ENCODE measurements at places on chromosomes 1 and 21.

- no peak for DNase-seq
Observed at GRCh38 chr1:155002464-155003226, at the start of gene ZBTB7B. TSS of gene ZBTB7B (plus strand) at chr1:155002802. CDS start at chr1:155014661, 11,859 bp downstream.

GRCh38 chr1:119981986-119982815 lies 85.9 kb upstream of the ADAM30 start:
- no peak for DNase-seq

GRCh38 chr21:42523211-42523610 lies 9.6 kb downstream of the SLC37A1 start:
- DNase-seq: no peak

DNA sequence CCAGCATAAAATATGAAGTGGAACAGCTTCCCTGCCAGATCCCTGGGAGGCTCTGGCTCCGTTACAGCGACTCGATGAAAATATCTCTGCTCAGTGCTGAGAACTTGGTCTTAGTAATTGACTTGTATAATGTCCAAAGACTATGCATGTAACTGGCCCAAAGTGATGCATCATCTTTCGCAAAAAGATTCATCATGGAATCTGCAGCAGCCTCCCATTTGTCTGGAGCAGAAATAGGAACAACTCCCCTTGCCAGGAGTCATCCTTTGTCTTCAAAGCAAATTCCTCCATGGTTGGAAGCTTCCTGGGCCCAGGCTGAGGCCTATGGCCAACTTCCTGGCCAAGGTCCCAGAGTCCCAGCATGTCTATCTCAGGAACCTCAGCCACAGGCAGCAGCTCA lies 16.9 kb upstream of the SLC6A17 start:
- no peak for DNase-seq

- no peak for DNase-seq
Observed at GRCh38 chr1:28956038-28956464, 41.7 kb downstream of the EPB41 start.

DNA sequence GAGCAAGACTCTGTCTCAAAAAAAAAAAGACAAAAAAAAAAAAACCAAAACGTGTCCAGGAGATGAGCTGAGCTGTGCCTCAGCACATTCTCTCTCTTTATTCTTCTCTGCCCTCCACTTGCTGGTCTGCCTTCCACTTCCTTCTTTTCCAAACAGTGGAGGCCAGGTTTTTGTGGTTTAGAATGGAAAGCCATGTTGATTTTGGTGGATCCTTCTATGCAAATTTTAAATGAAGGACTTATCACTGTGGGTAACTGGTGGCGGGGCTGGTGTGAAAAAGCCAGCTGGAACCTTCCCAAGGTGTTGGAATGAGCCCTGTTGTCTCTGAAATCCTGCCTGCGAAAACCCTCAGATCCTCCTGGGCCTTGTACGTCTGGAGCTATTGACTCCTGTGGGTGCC lies 61.9 kb downstream of the PTPRU start:
- DNase-seq: no peak

DNA sequence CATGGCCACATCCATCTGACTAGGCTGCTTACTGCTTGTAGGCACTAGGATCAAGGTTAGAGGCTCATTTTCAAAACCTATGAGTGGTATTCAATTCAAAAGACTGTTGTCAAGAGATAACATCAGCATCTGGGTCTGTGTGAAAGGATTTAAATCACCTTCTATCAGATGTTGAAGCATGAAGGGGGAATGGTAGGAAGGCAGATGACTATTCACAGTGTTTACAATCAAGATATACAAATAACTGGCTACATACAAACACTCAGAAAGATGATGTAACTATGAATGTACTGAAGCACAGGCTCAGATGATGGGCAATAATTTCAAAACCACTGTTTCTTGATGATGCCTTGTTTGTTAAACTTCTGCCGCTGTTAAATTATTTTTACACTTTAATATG lies 249.2 kb downstream of the SLC45A1 start:
- no peak for DNase-seq

- DNase-seq: peak; percentile 48
Observed at GRCh38 chr1:100543640-100544039, 5.7 kb downstream of the GPR88 start.

GRCh38 chr1:207029701-207030521 lies 2.6 kb downstream of the C1orf116 start:
- DNase-seq: no peak

DNA sequence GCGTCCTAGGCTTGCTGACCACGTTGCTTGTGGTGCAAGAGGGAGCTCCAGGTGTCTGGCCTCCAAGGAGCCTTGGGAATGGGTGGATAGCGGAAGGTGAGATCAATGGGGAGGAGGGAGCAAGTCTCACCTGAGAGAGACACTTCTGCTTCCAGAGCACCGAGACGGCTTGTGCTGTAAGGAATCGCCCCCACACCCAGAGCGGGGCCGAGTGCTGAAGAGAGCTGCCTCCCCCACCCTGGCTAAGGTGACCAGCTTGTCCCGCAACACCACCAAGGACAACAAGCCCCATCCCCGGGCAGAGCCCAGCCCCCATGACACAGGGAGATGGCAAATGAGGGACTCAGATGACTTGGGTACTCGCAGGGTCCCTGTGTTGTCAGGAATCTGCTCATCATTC lies 485.6 kb downstream of the NPHP4 start:
- no peak for DNase-seq

DNA sequence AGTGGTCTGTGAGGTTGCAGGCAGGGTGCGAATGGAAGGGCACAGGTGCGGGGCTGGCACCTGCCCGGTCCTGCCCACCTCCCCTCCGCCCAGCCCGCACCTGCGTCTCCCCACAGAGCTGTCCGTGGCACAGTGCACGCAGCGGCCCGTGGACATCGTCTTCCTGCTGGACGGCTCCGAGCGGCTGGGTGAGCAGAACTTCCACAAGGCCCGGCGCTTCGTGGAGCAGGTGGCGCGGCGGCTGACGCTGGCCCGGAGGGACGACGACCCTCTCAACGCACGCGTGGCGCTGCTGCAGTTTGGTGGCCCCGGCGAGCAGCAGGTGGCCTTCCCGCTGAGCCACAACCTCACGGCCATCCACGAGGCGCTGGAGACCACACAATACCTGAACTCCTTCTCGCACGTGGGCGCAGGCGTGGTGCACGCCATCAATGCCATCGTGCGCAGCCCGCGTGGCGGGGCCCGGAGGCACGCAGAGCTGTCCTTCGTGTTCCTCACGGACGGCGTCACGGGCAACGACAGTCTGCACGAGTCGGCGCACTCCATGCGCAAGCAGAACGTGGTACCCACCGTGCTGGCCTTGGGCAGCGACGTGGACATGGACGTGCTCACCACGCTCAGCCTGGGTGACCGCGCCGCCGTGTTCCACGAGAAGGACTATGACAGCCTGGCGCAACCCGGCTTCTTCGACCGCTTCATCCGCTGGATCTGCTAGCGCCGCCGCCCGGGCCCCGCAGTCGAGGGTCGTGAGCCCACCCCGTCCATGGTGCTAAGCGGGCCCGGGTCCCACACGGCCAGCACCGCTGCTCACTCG lies 23.3 kb downstream of the FTCD start:
- DNase-seq: no peak

GRCh38 chr1:222523852-222524251 lies 24.1 kb downstream of the HHIPL2 start:
- DNase-seq: no peak

- DNase-seq: no peak
Observed at GRCh38 chr1:8632102-8632501, 185.3 kb downstream of the RERE start.

GRCh38 chr1:176699821-176700220 lies 236.8 kb downstream of the PAPPA2 start:
- DNase-seq: no peak

- no peak for DNase-seq
Observed at GRCh38 chr1:152170287-152170905, 11.4 kb upstream of the RPTN start.

DNA sequence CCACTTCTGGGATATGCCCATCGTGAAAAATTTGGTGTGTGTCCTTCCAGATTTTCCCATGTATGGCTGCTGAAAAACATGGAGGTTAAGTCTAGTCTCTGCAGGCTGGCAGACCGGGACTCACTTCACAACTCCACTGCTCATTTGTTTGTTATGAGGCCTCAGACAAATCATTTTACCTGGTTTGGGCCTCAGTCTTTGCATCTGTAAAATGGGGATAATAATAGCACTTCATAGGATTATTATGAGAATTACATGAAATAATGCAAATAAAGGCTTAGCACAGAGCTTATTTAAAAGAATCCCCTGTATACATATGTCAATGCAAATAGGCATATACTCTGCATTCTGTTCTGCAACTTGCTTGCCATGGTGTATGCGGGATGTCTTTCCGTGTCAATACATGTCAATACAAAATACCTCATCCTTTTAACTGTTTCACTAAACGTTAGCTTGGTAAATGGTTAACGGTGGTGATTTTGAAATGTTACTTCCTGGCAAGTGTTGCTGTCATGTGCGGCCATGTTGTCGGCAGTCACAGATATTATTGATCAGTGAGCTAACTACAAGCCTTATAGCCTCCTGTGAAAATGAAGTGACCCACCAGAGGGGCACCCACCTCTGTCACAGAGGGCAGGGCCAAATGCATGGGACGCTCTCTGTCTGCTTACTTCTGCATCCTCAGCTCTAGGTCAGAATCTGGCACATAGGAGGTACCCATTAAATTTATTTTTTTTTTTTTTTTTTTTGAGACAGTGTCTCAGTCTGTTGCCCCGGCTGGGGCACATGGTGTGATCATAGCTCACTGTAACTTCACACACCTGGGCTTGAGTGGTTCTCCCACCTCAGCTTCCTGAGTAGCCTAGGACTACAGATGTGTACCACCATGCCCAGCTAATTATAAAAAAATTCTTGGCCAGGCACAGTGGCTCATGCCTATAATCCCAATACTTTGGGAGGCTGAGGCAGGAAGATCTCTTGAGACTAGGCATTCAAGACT lies 4.3 kb downstream of the LCK start:
- DNase-seq: peak; percentile 47

DNA sequence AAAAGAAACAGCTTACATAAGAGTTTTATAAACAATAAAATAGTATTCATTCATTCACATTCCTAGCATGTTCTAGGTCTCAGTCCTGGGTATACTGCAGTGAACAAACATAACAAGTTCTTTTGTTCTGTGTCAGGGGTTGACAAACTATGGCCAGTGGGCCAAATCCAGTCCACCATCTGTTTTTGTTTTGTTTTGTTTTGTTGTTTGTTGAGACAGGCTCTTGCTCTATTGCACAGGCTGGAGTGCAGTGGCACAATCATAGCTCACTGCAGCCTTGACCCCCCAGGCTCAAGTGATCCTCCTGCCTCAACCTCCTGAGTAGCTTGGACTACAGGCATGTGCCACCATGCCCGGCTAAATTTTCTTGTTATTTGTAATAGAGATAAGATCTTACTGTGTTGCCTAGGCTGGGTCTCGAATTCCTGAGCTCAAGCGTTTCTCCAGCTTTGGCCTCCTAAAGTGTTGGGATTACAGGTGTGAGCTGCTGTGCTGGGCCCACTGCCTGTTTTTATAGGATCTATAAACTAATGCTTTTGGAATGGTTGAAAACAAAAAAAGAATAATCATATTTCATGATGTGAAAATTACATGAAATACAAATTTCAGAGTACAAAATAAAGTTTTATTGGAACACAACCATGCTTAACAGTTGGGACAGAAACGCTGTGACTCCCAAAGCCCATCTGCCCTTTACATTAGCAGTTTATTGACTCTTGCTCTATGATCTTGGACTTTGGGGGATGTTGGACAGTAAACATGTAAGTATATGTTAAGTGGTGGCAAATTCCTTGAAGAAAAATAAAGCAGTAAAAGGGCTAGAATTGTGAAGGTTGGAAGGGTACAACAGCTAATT lies 17.9 kb downstream of the CAPZA1 start:
- no peak for DNase-seq

- DNase-seq: peak; percentile 81
Observed at GRCh38 chr1:53182111-53182593, 14.5 kb upstream of the CPT2 start.

DNA sequence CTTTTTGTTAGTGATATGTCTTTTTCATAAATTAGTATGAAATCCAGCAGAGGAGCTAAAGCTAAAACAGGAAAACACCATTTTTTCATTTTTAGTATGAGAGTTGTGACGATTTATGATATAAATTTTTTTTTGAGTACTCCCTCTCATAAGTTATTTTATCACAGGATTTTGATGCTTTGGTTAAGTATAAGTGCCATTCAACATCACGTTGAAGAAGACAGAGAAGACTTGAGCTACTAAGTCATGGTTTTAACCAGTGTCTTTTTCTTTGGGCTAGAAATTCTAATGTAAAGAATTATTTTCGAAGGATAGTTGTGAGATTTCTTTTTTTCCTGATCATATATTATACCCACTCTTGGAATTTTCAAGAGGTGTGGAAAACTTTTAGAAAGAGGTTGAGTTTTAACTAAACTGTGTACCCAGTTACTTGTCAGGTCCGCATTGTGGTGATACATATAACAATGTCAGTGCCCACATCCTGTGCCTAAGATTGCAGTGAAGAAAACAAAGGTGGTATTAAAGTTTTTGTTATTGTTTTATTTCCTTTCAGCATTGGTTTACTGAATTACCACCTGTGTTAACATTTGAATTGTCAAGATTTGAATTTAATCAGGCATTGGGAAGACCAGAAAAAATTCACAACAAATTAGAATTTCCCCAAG lies 93.8 kb downstream of the USP25 start:
- DNase-seq: peak; percentile 44

- DNase-seq: no peak
Observed at GRCh38 chr21:20968391-20968790, 29.8 kb upstream of the NCAM2 start.

DNA sequence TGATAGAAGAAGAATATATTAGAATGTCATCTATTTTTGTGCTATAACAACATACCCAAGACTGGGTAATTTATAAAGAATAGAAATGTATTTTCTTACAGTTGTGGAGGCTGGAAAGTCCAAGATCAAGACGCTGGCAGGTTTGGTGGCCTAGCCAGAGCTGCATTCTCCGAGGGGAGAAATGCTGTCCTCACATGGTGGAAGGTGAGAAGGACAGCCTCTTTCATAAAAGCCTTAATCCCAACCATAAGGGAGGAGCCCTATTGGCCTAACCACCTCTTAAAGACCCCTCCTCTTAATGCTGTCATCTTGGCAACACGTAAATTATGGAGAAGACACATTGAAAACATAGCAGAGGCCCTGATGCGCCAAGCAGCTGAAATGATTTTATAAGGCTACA lies 60.1 kb upstream of the KAZN start:
- DNase-seq: no peak

GRCh38 chr1:221823149-221823548 lies 81.3 kb upstream of the DUSP10 start:
- DNase-seq: no peak

- no peak for DNase-seq
Observed at GRCh38 chr21:42806509-42807140, 72.7 kb downstream of the WDR4 start.

DNA sequence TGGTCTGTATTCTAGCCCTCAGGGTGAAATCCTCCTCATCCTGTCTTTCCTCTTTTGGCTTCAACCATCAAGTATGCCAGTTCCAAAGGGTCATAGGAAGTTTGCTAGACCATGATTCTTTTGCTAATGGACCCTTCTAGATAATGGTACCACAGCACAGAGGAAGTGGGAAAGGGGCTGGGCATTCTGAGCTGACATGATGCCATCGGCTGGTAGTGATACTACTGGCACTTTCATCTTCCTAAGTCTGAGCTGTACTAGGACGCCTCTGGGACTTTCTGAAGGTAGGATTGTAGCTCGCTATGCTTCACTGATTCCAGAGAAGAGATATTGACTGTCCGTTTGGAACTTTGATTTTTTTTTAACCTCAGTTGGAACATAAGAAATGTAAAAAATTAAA lies 11.4 kb downstream of the FASLG start:
- DNase-seq: no peak

GRCh38 chr21:29091033-29091432 lies 17.6 kb upstream of the CCT8 start:
- no peak for DNase-seq

GRCh38 chr1:160127865-160128523 lies 12.4 kb downstream of the ATP1A2 start:
- no peak for DNase-seq

Data from CD4-positive, alpha-beta T cell treated with Interleukin-12 subunit alpha and Interleukin-12 subunit beta, for 1 hour (primary cell).